Stimulated activated CD4-positive, alpha-beta T cell treated with anti-CD3 and anti-CD28 coated beads, Interleukin-1b, Interleukin-23, amount 100 ng/mL, for 1 hour (primary cell): ENCODE measurements at places on chromosomes 1 and 21.

DNA sequence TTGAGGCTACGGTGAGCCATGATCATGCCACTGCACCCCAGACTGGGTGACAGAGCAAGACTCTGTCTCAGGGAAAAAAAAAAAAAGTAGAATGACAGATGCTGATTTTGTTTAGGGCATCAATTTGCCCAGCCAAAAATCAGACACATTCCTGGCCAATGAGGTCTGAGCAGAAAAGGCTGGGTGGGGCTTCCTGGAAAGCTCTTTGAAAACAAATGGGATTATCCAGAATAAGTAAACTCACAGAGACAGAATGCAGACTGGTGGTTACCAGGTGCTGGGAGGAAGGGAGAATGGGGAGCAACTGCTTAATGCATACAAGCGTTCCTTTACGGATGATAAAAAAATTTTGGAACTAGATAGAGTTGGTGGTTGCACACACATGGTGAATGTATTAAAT, 10.1 kb upstream of the CITED4 start:
- no peak for DNase-seq

GRCh38 chr1:110254604-110255391, 44.7 kb downstream of the KCNC4 start:
- DNase-seq, result no peak

- no peak for DNase-seq
These were observed 18.6 kb downstream of the TAF5L start for GRCh38 chr1:229607370-229607769.

GRCh38 chr1:19647643-19648042, 3.5 kb downstream of the NBL1 start:
- DNase-seq, result no peak

GRCh38 chr1:42439940-42440339, 15.9 kb downstream of the ZMYND12 start:
- DNase-seq, result no peak

- DNase-seq, result no peak
These were observed 85.6 kb upstream of the KCNA3 start for GRCh38 chr1:110760321-110760720.

DNA sequence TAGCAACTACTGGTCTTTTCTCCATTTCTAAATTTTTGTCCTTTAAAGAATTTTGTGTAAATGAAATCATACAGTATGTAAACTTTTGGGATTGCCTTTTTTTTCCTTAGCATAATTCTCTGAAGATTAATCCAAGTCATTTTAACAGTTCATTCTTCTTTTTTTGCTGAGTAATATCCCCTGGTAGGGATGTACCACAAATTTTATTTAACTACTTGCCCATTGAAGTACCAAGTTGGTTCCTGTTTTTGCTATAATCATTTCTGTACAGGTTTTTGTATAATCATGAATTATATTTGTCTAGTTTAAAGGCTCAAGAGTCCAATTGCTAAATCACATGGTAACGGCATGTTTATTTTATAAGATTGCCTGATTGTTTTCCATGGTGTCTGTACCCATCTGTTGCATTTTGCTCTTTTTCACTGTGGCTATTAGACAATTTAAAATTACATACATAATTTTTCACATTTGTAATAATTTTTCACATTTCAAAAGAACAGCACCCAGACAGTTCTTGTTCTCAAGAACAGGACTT, 891.1 kb downstream of the USP25 start:
- DNase-seq, result no peak

- no peak for DNase-seq
These were observed 28.7 kb downstream of the ABCA4 start for GRCh38 chr1:94092210-94092613.

GRCh38 chr1:46187106-46187869, 10.9 kb downstream of the POMGNT1 start:
- DNase-seq, result no peak

DNA sequence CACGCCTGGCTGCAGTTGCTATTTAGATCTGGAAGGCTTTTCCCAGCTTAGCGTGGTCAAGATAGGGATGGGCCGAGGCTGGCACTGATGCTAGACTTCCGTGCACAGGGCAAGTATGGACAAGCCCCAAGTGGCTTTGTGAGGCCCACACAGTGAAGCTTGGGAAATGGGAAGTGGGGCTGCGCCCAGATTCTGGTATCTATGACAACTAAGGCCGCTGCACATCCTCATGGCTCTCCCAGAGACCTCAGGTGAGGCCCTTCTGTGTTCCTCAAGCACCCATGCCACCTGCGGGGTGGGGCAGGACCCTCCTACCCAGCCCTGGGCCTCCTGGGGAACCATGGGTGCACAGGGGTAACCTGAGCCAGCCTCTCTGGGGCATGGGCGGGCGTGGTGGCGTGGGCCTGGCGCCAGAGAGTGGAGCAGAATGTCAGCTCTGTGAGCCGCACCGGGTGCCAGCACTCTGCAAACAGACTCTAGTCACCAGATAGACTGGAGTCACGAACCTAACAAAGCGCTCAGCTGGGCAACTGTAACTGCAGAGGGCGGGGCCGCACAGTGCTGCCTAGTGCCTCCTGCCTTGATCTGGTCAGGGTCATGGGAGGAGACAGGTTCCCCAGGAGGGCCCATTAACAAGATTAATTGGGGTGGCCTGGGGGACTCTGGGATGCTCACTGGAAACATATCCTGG, 46.4 kb downstream of the ELF3 start:
- no peak for DNase-seq

- DNase-seq, result no peak
These were observed 10.6 kb downstream of the SLC19A1 start for GRCh38 chr21:45531393-45532215.

DNA sequence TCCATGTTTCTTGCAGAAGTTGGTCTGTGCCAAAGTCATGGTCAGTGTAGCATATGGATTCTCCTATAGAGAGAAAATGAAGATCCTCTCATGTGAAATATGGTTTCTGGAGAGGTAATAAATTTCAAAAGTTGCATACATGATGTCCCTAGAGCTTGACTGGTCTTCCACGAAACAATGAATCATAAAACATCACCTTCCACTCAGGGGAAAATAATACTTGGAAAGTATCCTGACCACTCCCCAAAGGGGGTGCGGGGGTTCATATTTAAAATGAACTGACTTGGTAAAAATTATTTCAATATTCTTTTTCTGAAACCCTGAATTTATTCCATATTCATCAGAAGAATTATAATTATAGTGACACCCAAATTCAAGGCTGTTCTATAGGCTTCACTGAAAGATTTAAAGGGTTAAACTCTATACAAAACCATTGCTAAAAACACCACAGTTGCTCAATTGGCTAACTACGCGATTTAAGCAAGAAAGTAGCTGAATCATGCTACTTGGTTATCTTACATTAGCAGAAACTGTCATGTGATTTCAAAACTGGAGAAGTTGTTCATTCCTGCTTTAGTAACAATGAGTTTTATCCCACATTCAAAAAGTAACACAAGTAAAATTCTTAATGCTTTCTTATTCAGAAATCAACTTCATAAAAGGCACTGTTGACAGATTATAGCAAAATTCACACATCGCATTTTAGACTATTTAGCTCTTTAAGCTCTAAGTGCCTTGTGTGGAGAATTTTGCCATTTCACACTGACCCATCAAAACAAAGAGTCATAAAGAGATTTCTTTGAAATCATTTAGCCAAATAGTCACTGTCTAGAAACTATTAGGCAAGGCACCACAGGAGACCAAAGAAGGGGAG, 5.3 kb downstream of the CREG1 start:
- DNase-seq, result no peak

GRCh38 chr1:202844935-202845334, 34.2 kb downstream of the PCAT6 start:
- DNase-seq, result no peak

DNA sequence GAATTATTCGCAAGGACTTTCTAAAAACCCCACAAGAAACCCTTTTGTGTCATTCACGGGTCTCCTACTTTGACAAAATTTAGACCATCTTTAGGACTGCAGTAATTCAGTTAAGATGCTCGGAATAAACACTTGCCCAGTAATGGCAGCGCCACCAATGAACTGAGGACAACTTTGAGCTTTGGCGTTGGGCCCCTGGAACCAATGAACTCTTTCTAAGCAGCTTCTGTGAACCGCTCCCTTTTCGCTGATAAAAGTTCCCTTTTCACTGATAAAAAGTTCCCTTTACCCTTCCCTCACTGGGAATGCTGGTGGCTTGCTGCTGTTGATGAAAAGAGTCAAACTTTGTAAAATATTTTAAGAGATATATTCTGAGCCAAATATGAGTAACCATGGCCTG, 1.5 kb upstream of the MRPL55 start:
- no peak for DNase-seq

DNA sequence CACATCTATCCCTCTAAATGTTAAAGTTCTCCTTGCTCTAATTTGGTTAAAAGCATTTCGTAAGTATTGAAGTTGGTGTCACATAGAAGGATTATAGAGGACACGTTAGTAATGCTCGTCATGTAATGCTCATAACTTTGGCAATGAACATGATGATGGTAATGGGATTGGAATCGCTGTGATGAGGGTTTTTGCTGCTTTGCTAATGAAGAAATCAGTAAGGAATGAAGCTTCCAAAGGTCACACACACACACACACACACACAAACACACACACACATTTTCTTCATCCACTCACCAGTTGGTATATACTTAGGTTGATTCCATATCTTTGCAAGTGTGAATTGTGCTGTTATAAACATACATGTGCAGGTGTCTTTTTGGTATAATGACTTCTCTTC, 36.8 kb upstream of the ZNF648 start:
- DNase-seq, result no peak

DNA sequence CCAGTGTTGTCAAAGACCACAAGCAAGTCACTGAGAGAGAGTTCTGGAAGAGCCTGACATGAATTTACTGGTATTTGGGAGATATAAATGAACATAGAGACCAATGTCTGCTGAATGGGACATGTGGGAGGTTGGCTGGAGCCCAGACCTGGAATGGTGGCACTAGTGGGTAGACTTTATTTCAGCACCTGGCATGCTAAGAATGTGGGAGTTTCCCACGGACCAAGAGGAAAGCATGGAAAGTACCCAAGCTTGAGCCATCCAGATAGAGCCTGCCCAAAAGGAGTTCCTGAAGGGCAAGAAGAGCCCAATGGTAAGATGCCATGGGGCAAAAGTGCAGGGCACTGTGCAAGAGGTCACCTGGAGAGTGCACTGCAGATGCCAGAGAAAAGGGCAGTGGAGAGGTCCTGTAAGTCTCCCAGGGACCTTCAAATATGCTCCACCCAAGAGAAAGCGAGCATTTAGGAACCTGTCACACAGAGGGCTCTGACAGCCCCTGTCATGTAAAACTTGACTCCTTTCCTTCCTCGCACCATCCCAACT, 8.1 kb upstream of the ZNF687 start:
- DNase-seq, result no peak

DNA sequence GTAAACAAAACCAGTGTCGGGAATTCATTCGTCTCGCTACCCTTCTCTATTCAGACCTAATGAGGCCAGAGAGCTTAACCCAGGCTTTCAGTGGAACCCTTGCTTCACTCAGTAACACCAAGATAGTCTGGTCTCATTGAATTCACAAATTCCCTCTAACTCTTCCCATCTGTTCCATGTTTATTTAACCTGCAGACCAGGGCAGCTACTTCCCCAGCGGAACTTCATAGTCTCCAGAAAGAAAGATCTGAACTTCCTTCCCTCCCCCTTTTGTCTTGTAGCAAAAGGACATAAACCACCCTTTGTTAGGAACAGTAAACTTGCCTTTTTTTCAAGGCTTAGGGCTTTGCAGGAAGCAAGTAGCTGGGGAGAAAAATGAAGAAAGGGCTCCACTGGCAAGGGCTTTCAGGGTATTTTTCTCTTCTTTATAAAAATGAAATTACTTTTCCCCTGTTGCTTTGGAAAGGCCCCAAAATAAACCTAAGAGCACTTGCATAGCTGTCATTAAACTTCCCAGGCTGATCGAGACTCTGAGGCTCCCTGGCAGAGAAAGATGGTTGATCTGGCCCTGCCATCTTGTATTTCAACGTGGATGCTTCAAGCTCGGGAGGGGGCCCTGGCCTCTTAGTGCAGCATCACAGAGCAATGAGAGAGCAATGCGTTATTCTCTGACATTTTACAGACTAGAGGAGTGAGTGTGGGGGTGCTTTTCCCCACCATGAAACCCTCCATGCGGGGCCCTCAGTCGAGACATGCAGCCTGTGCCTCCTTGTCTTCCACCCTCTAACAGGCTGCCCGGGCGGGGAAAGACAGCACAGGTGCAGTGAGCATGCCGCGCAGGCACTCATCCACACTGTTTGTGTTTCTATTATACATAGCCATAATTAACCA, 30.0 kb downstream of the MIS18A start:
- DNase-seq, result no peak

GRCh38 chr1:190904091-190904695, 426.5 kb upstream of the BRINP3 start:
- no peak for DNase-seq

DNA sequence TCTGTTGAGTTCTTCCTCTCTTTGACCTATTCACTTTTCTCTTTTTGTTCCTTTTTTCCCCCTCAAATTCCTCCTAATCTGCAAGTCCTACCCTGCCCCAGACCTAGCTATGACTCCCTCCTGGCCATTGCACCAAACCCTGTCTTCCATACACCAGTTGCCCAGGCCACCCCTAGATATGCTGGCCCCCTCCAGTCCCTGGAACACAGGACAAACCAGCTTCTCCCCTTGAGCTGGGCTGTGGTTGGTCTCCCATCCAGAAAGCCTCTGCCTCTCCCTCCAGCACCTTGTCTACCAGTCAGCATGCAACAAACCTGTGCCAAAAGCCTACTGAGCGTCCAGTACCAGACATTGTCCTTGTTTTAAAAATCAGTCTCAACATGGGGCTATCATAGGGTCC, 59.4 kb downstream of the ELK4 start:
- no peak for DNase-seq

GRCh38 chr1:33719326-33719725, 144.6 kb upstream of the HMGB4 start:
- no peak for DNase-seq

GRCh38 chr1:94936861-94937620, 10.1 kb upstream of the CNN3 start:
- no peak for DNase-seq

- DNase-seq, result no peak
These were observed 58.0 kb upstream of the WDR26 start for GRCh38 chr1:224492632-224493031.

GRCh38 chr1:51664421-51665240, 47.7 kb downstream of the OSBPL9 start:
- DNase-seq, result no peak

DNA sequence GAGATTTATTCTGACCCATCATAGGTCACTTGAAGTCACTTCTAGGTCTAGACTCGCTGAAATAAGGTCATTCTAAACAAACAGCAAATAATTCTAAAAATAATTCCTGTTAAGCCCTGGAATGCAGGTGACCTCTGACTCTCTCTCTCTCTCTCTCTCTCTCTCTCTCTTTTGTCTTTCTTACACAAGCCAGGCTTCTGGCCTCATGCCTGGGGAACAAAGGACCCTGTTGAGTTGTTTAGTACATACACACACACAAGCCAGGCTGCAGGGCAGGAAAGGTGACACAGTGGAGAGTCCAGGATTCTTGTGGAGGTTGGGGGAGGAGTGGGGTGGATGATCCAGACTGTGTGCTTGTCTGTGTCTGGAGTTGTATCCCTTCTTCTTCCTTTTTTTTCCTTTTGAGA, 4.0 kb upstream of the MEX3A start:
- DNase-seq, result no peak
